AG09319 (cell line): ENCODE measurements at places on chromosomes 11 and 22.

DNA sequence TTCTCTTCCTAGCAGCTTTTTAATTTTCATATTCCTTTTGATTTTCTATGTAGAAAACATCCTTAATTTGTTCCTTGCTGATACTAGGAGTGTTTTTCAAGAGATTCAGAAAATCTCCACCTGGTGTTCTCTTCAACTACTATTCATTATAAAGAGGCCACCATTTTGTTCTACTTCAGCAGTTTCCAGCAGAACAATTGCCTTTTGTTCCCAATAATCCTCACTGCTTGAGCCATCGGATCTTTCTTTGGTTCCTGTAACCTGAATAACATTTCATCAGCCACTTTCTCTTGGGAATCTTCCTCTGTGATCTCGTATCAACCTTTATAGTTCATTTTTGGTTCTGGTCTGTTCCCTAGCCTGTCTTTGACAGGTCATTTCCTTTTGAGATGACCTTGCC is 1.8 kb upstream of the OR10A5 start:
- DNase-seq: no peak

DNA sequence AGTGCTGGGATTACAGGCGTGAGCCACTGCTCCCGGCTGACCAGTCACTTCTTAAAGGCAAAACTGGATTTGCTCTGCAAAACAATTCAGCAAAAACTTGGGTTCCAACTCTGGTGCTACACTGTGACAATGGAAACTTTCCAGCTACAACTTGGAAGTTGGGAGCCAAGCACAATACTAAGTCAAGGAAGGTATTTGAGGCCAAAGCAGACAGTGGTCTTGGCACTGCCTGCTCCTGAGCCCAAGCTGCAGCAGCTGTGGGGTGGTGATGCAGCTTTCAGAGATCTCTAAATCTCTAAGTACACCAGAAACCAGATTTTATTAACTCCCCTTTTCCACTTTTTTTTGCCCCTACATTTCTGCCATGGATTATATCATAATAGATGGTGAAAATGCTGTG is 17.5 kb downstream of the ADM start:
- DNase-seq: no peak

DNA sequence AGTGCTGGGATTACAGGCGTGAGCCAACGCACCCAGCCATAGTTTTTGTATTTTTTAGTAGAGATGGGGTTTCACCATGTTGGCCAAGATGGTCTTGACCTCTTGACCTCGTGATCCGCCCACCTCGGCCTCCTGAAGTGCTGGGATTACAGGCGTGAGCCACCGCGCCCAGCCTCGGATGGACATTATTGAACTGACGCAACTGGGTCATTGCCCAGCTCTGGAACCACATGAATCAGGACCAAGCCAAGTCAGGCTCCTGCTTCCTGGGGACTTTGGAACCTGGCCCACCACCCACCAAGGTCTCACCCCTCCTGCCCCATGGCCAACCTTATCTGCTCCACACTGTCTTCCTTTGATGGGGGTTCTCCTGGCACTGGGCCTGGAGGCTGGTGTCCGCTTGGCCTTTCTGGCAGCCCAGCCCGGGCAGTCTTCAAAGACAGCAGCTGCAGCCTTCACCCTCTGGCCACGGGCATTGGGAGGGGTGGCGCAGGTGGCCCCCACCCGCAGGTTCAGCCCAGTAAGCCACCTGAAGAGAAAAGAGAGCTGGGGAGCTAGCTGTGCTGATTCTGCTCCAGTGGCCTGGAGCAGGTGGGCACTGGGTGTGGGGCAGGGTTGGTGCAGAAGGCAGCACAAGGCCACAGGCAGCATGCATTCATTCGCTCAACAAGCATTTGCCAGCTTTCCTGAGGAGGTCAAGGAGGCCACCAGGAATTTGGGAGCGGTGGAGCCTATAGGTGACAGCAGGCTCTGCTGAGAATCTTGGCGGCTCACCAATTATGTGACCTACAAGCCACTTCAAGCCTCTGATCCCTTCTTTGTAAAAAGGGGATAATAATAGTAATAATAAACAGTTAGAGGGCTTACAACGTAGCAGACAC is 5.7 kb downstream of the CHADL start:
- DNase-seq: no peak

DNA sequence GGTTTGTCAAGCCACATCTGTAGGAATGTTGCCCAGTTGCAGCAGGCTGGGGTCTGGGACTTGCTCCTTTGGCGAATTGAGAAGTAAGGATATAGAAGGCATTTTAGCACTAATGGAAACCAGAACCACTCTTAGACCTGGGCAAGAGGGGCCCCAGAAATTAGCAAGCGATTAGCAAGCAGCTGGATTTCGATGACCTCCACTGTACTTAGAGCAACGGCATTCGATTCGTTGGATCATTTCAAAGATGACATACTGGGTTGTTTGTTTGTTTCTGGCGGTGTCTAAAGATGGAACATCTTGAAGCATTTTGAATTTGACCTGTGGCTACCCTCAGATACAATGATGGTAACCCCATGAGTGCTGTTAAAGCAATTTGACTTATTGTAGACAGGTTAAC is 1.2 kb upstream of the CDPF1 start:
- no peak for DNase-seq

GRCh38 chr11:124277804-124278203 is 21.6 kb downstream of the OR8G5 start:
- no peak for DNase-seq

DNA sequence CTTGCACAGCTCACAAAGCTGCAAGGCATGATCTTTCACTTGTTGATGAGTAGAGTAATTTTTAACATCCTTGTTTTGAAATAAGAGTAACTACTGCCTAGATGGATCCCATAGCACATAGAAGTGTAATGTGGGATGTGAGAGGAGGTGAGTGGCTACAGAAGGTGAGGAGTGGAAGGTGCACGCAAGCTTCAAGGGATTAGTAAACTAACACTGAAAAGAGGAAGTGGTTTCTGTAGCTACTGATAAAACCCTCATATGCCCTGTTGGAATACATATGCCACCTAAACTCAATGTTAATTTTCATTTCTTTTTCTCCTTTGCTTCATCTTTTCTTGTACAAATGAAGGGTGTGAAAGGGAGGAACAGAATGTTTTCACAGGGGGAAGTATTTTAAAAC is 22.0 kb upstream of the CTSC start:
- DNase-seq: no peak

GRCh38 chr11:10044618-10045017 is 249.4 kb downstream of the SBF2 start:
- no peak for DNase-seq

- no peak for DNase-seq
These were observed 813.1 kb upstream of the CCDC179 start for GRCh38 chr11:23673366-23673765.

GRCh38 chr11:114087025-114087424 is 27.5 kb downstream of the ZBTB16 start:
- DNase-seq: no peak

DNA sequence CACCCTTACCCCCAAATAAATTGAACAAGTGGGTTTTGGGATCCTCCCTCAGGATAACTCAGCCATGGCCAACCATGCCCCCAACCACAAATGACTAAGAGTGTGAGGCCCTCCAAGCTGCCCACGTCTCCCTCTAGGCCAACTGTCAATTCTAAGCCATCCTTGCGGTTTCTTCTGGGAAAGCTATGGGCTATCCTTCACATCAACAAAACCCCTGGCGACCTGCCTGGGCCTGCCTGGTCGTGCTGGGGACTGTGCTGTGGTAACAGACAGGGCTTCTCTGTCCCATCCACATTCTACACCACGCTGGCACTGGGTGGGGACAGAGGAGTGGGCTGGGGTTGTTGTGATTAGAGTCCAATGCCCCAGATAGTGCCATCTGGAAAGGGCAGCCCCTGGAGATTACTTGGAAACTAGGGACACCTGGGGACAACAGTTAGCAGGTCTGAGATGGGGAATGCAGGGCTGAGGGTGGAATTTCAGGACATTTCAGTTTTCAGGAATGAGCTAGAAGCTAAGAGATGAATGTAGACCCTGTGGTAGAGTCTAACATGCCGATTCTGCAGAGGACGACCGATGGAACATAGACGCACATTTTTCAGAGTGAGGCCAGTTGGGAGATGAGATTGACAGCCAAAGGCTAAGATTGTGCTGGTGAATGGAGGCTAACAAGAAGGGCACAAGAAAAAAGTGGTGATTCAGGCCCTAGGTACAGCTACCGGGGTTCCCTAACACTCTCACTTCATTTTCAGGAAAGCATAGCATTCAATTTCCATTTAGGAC is 131.9 kb downstream of the RASSF10 start:
- DNase-seq: no peak

- no peak for DNase-seq
These were observed at the start of gene SEPTIN5 for GRCh38 chr22:19714312-19715187. TSS of gene SEPTIN5 (plus strand) at chr22:19714503. CDS start at chr22:19714589, 86 bp downstream.

DNA sequence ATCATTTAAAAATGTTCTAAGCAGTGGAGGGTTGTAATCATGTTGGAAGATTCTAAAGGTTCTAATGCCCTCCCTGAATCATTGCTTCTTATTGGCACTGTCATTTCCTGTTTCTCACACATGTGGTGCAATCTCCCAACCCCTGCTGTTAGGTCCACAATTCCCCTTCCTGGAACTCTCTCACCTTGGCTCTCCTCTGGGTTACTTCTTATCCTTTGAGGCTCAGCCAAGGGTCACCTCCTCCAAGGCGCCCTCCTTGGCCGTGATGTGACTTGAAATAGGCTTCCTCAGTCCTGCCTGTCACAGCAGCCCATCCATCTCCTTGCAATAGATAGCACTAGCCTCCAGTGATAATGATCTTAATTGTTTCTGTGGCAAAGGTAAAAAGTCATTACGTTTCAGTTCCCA is 149.8 kb downstream of the TTC17 start:
- DNase-seq: no peak

GRCh38 chr22:44837481-44837880 is 85.1 kb downstream of the ARHGAP8 start:
- no peak for DNase-seq

DNA sequence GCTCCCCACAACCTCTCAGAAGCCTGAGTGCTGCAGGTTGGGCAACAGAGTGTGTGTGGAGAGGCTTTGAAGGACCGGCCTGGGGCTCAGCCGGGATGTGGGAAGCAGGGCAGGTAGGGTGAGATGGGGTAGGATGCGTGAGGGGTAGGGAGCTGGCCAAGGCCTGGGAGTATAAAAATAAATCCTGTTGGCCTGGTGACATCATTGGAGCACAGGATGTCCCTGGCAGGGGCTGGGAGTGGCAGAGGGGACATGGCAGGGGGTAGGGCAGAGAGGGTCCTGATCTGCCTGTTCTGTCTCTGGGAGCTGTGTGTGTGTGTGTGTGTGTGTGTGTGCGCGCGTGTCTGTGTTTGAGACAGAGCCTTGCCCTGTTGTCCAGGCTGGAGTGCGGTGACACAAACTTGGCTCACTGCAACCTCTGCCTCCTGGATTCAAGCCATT is 28.6 kb downstream of the TEF start:
- no peak for DNase-seq

GRCh38 chr11:125372088-125372487 is 124.0 kb downstream of the FEZ1 start:
- DNase-seq: no peak

- no peak for DNase-seq
These were observed 5.1 kb downstream of the FAM118A start for GRCh38 chr22:45314786-45315185.

GRCh38 chr11:129973068-129973467 is 29.6 kb downstream of the PRDM10 start:
- no peak for DNase-seq

GRCh38 chr22:40368836-40369235 is 1.6 kb upstream of the SGSM3 start:
- no peak for DNase-seq

DNA sequence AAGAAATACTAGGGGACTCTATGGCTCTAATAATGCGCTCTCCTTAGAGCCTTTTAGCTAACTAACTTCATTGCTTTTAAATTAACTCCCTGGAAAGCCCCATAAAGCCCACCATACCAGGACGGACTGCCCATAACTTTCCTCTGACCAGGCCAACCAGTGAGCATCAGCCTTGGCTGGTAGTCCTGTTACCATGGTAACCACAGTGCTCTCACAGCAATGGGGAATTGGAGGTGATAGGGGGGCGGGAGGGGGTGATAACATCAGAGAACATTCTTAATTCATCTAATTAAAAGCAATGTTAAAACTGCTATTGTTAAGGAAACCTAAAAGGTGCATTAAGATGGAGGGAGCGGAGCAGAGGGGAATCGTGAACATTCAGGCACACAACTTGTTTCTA is 27.2 kb upstream of the CHRM4 start:
- DNase-seq: no peak

DNA sequence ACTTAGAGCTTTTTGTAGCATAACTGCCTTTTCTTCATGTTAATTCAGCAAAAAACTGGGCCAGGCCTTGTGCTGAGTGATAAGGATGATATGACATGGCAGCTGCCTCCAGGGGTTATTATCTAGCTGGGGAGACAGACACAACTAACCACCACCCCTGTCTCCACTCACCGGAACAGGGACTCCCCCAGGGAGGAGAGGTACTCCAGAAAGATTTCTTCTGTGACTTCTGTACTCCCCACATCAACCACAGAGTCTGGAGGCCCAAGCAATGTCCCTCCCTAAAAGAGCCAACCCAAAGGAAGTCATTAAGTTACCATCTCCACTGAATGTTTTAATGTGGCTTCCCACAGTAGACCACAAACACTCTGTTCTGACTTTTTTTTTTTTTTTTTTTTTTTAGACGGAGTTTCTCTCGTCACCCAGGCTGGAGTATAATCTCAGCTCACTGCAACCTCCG is 14.3 kb upstream of the PMM1 start:
- DNase-seq: no peak

DNA sequence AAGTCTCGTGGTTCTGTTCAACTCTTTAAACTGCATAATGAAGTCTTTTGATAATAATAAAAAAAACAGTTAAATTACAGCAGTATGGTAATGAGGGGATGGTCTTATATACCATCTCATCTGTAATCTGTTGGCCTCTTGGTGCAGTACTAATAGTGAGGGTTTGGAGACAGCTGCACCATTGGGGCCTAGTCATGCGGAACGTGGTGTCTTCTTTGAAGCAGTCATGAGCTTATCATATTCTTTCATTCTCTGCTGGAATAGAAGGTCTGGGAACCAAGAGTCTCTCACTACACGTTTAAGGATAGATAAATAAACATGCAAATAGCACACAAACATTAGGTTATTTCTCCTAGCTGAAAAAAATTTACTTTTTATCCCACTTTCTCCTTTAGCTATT is 40.9 kb upstream of the OR9Q1 start:
- DNase-seq: no peak

DNA sequence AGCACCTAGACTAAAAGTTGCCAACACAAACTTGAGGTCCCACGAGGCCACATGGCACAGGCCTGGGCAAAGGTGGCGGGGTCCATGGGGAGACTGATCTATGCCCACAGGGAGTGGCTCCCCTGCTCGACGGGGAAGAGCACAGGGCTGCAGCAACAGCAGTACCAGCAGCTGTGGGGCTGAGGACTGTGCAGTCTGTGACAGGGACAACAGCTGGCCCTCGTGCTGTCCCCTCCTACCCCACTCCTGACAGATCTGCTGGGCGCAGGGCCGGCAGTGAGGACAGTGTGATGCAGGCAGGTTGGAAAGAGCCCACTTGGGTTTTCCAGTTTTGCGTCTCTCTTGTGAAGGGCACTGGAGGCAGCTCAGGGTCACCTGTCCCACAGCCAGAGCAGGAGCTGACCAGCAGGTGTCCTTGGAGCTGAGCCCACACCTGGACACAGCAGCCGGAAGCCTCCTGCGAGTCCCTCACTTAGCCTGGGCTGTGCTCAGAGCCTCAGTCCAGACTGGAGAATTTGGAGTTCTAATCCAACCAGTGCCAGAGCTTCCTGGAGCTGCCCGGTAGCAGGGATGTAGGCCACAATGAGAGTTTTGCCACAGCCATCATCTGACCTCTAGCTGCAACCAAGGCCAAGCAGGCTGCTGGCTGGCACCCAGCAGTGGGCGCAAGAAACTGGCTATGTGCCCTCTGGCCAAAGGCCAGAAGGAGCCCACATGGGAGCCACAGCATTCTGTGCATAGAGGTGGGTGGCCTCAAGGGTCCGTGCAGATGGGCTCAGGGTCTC is 3.6 kb upstream of the GAS2L1 start:
- DNase-seq: no peak
